ENCODE measurements at places on chromosomes 11 and 22.

- no peak for DNase-seq
Observed at GRCh38 chr22:41642331-41643110, 21.4 kb downstream of the XRCC6 start.

DNA sequence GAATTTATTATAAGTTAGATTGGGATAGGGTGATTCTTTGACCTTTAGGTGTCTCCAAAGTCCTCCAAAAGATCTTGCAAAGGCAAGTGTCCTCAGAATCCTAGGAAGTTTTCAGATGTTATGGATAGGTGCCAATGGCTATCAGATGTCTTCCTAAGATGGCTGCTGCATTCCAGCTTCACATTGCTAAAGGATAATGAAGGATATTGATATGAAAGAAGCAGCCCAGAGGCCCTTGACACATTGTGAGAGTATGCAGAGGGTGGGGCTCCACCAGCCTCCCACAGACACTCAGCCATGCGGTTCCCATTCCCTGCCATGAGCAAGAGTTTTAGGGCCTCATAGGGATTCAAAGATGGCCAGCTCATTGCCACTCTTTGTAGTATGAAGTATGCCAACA is 22.3 kb upstream of the GLYATL2 start:
- no peak for DNase-seq

- DNase-seq: no peak
Observed at GRCh38 chr11:69052343-69053168, 3.8 kb downstream of the TPCN2 start.

DNA sequence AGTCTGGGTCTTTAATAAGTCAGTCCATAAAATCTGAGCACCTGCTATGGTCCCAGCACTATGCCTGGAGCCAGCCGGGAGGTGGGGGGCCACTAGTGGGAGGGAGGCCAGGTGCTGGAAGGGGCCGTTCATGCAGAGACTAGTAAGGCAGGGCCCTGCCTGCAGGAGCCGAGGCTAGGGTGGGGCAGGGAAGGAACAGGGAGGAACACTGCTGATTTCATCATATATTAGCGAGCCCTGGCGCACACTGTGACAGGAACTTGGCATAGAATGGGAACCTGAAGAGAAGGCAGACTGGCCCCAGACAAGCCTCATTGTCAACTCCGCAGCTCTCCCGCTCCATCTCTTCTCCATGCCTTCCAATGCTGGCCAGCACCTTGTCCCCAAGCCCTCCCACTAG is 7.1 kb downstream of the VSIG10L2 start:
- DNase-seq: no peak

DNA sequence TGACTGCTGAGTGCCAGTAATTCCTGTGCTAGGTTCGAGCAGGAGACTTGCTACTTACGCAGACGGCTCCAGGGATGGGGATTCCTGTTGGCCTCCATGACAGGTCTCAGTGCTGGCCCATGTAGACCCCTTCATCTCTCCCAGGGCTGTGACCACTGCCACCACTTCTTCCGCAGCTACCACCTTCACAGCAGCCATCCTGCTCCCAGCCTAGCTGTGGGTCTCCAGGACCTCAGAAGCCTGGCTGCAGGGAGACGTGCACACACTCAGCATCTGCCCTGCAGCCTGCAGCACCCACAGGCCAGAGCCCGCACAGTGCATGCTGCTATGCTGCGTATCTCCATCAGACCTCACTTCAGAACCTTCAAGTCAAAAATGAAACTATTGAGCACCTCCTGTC is 1503.9 kb downstream of the BRD1 start:
- no peak for DNase-seq

DNA sequence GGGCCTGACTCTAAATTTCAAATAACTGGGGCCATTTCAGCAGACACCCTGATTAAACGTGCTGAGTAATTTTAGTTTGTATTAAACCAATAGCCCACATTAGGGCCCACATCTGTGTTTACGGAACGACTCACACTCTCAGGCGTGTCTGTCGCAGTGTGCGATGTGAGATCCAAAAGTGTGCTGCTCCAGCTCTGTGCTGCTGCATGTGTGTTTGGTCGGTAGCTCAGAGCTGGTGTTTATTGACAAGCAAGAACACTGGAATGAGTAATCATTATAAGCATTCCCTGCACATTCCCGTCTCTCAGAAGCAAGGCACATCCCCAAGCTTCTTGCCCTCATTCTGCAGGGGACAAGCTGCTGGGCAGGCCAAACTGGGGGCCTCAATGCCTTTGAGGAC is 7.8 kb downstream of the OPCML start:
- no peak for DNase-seq

DNA sequence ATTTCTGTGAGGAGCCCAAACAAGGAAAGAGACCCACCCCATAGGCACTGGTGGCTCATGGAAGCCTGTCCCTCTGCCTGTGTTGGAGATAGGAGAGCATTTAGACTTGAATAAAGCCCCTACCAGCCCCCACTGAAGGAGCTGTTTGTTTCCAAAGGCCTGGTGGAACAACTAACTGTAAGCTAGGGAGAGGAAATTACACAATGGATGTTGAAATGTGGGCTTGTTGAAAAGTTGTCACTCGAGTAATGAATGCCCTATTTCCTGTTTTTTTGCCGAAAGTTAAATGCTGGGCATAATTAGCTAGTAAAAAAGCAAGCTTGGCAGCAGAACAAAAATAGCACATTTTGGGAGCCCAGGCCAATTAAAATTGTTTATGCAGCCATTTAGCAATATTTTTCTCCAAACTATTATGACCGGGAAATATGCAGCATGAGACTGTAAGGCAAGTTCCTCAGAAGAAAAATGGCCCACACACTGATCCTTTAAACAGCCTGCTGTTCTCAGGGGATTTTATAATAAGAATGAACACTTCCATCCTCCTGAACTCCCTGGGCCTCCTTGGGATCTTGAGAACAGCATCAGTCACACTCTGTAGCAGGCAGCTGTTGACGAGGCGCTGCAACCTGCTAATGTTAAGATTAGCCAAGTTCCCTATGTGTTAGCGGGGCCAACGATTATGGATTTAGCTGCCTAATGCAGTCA is 38.6 kb upstream of the LMO2 start:
- DNase-seq: no peak

- DNase-seq: no peak
Observed at GRCh38 chr11:824292-824880, 3.3 kb upstream of the CRACR2B start.

DNA sequence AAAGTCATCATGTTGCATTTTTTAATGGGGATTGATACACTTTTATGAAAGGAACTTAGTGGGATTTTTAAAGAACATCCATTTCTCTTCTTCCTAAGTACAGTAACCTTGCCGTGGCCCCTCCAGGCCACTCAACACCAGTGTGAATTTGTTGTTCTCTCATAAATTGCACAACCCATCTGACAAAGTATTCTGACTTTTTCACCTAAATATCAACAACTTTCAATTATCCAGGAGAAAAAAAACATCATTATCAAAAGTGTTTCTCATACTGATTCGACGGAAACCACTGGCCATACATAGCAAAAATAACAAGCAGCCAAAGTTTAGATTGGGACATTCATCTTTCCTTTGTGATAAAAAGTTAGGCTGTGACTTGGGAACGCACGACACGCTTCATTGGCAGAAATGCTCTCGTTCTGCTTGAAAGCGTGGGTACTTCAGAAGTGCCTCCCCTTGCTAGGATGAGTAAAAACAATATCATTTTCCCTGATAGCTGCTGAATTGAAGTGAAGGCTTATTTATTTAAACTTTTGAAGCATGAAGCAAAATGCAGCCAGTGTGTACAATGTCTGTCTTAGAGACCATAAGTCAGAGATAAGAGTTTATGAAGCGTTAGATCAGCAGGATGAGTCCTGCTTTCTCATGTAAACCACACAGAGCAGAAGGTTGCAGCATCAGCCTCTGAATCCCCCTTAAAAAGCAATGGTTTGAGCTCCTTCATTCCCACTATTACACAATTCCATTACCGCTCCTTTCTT is 20.6 kb upstream of the EIF3M start:
- DNase-seq: no peak

DNA sequence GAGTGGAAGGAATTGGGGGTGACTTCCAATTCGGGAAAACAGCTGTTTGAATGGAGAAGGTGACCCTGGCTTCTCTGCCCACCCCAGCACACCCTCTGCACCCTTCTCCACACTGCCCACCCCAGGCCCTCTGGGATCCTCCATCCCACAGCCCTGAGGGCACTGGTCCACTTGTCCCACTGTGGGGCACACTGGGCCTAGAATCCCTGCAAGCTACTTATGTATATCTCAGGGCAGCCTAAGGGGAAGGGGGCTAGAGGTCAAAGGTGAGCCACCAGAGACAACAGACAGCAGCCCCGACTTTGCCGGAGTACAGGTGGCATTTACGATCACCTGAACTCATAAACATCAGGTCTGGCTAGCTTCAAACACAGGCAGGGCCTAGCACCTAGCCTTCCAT is 673 bp upstream of the SCUBE2 start:
- no peak for DNase-seq

GRCh38 chr22:47854251-47854650 is 1091.8 kb downstream of the TBC1D22A start:
- DNase-seq: no peak

DNA sequence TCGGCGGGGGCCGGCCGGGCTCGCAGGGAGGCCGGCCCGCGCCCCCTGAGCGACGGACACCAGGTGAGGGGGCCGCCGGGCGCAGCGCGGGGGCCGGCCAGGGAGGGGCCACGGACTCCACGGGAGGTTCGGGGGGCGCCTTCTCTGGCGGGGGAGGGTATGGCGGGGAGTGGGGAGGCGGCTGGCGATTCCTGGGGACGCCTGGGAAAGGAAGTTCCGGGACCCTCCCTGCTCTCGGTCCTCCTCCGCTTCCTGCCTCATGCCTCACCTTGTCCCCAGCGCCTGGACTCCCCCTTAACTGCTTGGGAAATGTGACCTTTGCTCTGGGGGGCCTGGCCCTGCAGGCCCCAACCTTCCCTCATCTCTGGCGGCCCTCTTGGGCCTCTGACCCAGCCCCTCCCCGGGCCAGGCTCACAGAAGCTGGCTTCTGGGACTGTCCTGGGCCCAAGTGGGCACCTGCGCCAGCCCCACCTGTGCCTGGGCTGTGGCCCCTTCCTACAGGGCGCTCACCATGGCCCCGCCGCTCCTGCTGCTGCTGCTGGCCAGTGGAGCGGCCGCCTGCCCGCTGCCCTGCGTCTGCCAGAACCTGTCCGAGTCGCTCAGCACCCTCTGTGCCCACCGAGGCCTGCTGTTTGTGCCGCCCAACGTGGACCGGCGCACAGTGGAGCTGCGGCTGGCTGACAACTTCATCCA is 516 bp downstream of the LRFN4 start:
- no peak for DNase-seq

DNA sequence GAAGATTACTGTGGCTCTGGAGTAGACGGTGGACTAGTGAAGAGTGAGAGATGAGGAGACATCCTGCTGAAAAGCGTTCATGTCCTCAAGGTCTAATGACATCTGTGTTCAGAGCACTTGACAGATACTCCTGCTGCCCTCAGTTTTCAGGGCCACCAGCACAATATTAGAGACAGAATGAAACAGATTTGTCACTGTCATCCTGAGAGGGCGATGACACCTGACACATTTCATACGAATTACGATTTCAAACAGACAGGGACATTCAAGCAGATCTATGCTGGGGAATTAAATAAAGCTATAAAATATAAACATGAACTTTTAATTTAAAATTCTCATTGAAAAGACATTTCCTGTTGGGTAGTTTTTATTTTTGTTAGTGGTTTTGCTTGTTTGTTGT is 29.1 kb downstream of the SVIP start:
- no peak for DNase-seq

DNA sequence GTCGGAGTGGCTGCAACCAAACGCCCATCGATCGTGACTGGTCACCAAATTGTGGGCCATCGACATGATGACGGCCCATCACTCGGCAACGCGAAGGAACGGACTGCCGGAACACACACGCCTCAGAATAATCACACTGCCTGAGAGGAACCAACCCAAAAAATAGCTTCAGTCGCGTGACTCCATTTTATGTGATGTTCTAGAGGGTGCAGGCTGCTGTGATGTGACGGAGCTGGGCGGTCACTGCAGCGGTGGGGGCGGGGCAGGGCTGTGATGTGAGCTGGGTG is 174.6 kb downstream of the CTTN start:
- DNase-seq: no peak

- DNase-seq: no peak
Observed at GRCh38 chr11:109849946-109850345, 243.2 kb upstream of the ZC3H12C start.

DNA sequence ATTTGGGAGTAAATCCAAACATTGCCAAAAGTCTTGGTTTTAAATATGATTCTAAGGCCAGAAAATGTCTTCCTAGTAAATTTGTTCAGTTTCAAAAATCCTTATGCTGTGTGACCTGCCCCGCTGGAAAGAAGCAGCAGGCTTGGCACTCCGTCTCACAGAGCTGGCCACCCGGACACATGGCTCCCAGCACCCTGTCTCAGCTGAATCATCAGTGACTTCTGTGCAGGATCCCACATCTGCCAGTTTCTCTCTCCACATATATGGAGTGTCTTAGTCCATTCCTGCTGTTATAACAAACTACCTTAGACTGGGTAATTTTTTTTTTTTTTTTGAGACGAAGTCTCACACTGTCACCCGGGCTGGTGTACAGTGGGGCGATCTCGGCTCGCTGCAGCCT is 356.7 kb downstream of the TBC1D22A start:
- no peak for DNase-seq

- no peak for DNase-seq
Observed at GRCh38 chr22:50129121-50129736, 39.4 kb downstream of the MOV10L1 start.

GRCh38 chr11:64851831-64852351 is 7.4 kb upstream of the CDC42BPG start:
- no peak for DNase-seq

DNA sequence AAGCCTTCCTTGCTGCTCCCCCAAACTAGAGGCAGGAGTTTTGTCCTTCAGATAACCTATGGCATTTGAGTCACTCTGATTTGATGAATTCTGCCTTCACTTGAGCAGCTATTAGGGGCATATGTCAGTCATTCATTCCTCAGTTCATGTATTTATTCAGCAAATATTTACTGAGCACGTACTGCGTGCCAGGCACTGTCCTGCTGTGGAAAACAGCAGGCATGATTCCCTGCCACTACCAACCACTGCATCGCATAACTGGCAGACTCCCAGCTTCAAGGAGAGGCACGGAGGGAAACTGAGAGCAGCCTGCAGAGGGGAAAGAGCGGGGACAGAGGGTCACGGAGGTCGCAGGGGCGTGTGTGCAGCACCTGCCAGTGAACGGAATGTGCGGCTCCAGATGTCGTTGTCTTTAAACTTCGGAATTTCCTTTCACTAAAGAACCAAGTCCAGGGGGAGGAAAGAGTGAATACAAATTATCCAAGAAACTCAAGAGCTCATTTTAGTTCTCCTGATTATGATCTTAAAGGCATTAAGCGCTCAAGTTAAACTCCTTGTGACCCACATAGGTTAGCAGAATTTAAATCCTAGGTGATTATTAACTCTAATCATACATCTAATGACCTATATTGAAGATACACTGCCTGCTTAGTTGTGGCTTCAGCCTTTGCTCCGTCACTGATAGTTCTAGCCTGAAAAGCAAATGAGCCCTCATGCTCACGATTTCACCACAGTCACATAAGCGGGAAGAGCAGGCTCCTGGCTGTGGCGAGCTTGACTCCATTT is 12.6 kb downstream of the PPARA start:
- DNase-seq: no peak

- DNase-seq: no peak
Observed at GRCh38 chr22:25364736-25365241, 145.3 kb downstream of the CRYBB2 start.
